ENCODE measurements at places on chromosomes 7 and 10.

DNA sequence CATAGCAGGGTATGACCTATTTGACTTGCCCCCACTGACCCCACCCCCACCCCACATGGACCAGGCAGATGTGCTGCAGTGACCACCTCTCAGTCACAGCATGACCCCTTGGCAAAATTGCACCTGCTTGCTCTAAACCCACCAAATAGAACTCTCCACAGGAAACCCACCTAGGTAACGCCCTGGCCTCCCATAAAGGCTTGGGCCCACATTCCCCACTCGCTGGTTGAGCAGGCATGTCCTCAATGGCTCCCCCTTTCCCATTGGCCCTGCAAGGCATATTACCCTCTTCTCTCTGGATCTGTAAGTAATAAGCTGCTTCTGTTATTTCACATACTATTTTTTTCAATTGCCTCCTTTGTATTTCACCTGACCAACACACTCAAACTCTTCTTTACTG lies 2.7 kb downstream of the IFIT1 start:
- no peak for DNase-seq

DNA sequence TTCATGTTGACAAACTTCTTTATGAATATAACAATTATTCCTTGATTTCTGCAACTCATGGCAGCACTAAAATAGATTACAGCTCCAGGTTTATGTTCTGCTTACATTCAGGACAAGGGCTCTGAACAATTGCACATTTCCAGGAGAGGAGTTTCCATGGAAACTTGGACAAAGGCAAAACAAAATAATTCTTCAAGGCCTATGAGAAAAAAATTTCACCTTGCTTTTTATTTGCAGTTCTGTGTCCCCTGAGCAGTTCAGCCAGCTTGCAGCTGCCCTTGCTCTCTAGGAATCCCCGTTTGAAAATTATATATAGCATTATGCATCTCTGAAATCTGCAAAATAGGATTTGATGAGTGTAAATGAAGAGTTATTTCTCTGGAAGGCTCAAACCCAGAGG lies 71.7 kb downstream of the ARL4A start:
- DNase-seq = no peak

GRCh38 chr10:13308096-13308495 lies 8.2 kb upstream of the PHYH start:
- DNase-seq = no peak

DNA sequence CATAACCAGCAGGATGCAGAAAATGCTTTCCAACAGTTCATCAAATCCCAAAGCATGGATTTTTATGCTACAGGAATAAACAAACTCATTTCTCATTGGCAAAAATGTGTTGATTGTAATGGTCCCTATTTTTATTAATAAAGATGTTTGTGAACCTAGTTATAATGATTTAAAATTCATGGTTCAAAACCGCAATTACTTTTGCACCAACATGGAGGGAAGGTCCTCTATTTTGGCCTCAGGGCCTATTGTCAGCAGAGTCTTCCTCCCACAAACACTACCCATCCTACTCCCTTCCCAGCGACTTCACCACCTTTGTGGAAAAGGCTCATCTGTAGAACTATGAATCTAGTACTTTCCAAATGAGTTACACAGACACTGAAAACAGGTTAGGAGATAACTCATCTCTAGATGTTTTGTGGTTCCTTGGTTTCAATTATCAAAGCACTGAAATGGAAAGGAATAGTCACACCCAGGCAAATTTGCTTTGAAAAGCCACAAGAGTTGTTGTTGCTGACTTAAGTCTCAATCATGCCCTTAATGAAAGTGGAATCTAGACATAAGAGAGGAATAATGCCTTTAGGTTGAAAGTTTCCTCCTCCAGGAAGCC lies 59.4 kb upstream of the FRMD4A start:
- DNase-seq = peak; percentile 37

DNA sequence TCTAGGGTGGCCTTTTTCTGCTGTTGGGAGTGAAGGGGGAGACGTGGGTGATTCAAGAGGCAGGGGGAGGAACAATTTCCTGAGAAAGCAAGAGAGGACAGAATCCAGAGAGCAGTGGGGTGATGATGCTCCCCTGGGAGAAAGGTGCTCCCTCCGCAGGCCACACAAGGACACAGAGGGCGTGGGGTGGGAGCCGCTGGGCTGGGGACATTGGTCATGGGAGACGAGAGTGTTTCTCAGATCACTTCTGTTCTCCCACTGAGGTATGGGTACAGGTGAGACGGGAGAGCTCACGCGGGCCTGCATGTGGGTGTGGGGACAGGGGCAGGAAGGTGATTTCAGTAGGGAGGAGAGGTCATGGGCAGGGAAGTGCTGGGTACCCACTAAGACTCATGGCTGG lies 259.5 kb upstream of the CTBP2 start:
- DNase-seq = no peak

DNA sequence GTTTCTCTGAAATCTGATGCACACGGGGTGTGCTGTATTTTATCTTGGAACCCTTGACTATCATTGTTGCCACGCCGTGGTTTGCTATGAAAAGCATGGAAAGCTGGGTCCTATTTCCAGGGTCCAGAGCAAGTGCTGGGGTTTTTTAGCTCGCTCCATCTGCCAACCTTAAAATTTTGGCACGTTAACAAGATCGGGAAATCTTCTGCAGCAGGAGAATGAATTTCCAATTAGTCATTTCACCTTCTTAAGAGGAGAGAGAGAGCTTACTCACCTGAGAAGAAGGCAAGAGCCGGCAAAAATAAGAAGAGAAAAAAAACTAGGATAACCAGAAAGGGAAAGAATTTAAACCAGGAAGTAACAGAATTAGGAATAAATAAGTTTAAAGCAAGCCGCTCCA lies 223.6 kb upstream of the CELF2 start:
- DNase-seq = no peak

DNA sequence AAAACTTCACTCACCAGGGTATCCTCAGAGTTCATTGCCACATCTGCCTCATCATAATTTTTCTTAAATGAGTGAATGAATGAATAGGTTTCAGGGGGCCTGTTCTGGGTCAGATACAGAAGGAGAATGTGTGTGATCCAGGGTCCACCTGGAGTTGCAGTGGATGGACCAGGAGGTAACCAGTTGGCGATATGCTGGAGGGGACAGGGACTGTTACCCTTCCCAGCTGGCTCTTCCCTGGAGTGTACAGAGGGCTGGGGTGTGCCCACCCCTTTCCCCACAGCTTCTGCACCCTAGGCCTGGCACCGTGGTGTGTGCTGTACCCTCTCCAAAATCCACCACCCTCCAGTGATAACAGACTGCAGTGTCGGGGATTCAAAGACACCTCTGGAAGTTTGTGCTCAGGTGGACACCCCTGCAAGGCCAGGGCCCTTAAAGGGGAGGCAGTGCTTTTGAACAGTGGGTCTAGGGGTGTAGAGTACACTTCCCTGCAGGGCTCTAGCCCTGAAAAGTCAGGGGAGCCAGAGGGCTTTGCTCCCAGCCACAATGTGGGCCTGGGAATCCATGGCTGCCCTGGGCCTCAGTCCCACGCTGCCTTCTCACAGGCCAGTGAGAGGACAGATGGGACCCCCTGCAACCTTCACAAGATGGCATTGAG lies 134.4 kb upstream of the UNC5B start:
- no peak for DNase-seq

DNA sequence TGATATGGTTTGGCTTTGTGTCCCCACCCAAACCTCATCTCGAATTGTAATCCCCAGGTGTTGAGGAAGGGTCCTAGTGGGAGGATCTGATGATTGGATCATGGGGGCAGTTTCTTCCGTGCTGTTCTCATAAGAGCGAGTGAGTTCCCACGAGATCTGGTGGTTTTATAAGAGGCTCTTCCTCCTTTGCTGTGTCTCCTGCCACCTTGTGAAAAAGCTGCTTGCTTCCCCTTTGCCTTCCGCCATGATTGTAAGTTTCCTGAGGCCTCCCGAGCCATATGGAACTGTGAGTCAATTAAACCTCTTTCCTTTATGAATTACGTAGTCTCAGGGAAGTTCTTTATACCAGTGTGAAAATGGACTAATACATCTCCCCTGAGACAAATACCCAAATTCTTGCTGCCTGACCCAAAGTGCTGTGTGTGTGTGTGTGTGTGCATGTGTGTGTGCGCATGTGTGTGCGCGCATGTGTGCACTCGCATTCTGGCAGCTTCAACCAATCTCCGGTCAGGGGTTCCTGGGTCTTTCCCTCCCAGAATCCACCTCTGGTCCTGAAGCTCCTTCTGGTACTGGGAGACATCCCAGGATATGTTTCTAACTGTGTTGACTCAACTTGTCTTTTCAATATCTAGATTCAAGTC lies 98.1 kb upstream of the LRRC4 start:
- DNase-seq = no peak

DNA sequence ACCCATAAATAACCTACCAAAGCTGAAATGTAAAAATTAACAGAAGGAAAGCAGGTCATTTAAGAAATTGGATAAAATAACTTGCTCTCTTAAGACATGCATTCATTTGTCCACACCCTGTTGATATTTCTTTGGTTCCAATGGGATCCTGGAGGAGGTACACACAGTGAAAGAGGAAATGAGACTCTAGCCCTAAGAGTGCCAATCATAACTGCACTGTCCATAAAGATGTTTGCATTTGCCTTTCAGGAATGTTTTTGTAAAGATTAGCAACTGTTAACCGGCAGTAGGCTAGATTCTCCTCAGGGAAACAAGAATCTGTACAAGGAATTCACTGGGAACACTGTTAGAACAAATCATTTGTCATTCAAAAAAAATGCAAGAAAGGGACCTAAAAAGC lies 61.0 kb downstream of the MEOX2 start:
- no peak for DNase-seq

DNA sequence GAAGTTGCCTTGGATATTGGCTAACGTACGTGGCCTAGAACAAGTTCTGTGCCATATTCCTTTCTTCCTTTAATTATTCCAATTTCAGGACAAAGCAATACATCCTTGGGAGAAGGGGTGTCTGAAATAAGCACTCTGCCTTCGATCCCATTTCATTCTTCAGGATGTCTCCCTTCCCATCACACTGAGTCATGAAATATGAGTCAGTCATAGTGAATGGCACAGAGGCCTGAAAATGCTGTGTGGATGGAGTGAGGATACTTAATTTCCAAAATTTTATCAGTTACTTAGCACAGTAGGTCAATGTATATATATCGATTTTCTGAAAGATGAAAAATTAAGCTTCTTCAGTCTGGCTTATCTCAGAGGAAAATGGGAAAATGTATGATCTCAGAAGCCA lies 19.5 kb downstream of the EVX1 start:
- DNase-seq = peak; percentile 53

DNA sequence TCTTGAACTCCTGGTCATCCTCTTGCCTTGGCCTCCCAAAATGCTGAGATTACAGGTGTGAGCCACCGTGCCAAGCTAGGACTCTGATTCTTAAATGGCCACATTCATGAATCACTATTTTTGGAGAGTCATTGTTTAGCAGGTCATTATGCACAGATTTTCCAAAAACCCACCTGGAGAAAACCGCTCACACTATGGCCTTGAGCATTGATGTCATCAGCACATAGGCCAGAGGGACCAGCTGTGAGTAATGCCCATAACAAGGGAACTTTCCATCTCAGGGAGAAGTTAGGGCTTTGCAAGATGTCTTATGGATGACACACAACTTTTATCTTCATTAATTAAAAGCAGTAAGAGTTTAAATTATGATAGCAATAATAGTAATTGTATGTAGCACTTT lies 86.4 kb upstream of the KIF5B start:
- peak; percentile 35 for DNase-seq

DNA sequence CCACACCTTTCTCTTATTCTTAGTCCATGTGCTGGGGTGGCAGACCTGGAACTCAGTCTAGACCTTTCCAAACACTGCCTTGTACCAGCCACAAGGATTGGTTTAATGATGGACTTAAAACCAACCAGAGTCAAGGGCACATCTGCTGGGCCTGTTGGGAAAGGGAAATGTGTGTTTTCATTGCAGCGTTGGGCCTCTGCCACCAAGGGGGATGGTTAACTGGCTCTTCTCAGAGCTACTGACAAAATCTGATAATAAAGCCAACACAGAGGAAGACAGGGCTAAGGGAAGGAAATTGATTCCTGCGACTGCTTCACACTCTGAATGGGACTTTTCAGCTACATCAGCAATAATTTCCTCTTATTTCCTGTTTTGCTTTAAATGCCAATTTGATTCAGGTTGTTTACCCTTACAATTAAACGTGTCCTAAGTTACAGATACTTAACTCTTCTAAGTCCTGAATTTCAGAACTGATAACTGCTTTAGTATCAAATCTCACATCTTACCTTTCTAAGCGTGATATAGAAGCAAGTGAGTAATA lies 68.4 kb upstream of the MALRD1 start:
- DNase-seq = no peak

DNA sequence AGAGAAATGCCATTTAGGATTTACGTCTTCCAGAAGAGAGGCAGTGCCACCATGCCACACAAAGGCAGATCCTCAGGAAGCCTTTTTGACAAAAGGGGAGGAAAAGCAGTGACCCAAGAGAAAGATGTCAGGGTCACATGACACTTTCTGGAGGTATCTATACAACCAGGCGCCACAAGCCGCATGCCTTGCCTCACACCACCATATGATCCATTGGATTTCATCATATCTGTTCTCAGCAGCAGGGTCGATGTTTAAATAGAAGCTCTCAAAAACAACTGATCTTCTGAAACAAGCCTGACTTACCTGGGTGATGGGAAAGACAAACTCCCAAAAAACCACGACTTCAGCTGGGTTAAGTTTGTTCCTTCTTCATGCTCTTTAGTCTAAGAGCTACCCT lies 52.5 kb upstream of the UNC5B start:
- DNase-seq = no peak

GRCh38 chr7:3282457-3282856 lies 18.6 kb upstream of the SDK1 start:
- peak; percentile 33 for DNase-seq

GRCh38 chr7:91239171-91239604 lies 25.0 kb upstream of the FZD1 start:
- DNase-seq = peak; percentile 98
